ENCODE measurements at places on chromosomes 5 and 9. TPM values are rescaled to one million over a fixed set of nuclear protein-coding genes. Genes with fewer than 3 reads are reported as not detected.

Gene QRFP
- total RNA-seq = not detected

Gene ZFP2
- 0.07 TPM for total RNA-seq

Gene FBN2
- 16.2 TPM for total RNA-seq

Gene FBXO10
- 7.8 TPM for total RNA-seq

Data from A549 treated with CpdA at 1 μM for 4 hours (cell line).